Activated CD8-positive, alpha-beta memory T cell treated with anti-CD3 and anti-CD28 coated beads for 48 hours (primary cell): ENCODE measurements at places on chromosomes 12 and 14.

GRCh38 chr12:91819132-91819447, 326.6 kb downstream of the BTG1 start:
- DNase-seq, result no peak

- DNase-seq, result no peak
Observed at GRCh38 chr14:80150301-80150700, 61.0 kb downstream of the DIO2 start.

GRCh38 chr12:130711756-130712155, 4.3 kb downstream of the RIMBP2 start:
- no peak for DNase-seq

DNA sequence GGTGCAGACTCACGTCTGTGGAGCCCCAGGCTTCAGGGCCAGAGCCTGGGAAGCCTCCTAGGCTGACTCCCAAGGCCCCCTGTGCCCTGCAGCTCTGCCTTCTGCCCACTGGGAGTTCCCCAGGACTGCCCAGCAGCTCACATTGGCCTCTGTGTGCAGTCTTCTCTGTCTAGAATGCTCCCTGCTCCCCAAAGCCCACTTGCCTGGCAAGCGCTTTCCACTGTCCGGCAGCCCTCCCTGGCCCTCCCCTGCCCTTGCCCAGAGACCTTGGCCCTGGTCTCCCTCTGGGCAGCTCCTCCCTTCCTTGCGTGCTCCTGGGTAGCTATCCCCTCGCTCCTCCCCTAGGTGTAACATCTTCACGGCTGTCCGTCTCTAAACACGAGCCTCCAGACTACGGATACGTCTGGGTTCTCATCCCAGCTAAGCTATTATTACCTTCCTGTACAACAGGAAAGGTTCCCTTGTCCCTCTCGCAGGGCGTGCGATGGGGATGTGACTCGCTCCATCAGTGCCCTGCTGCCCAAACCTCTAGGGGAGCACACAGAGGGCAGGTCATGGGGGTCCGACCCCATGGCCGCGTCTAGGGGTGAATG, 325.5 kb upstream of the RTL1 start:
- no peak for DNase-seq
